ENCODE measurements at places on chromosomes 6 and 20. TPM values are rescaled to one million over a fixed set of nuclear protein-coding genes. Genes with fewer than 3 reads are reported as not detected.
A peak's percentile ranks its signal among the peaks of the same experiment; 100 is the strongest.

DNA sequence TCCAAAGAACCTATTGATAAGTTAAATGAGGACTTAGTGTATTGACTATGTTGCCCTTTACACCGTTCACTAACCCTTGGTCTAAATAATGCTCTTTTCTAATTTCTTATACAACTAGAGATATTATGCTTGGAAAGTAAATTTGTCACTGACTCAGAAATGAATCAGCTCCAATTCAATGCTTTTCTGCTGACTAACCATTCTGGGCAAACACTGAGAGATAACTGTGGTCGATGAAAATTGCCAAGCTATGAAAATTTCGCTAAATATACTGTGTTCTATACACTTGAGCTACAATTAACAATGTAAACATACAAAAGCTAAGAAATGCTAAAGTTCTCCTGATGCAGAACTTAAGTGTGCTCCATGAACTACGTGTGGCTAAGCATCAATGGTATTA lies 23.1 kb upstream of the FBXO9 start:
- DNase-seq = no peak

- no peak for DNase-seq
These were observed 995 bp downstream of the STK4 start for GRCh38 chr20:44967207-44967807.

GRCh38 chr6:164015088-164015484 lies 600.6 kb downstream of the QKI start:
- DNase-seq = no peak

DNA sequence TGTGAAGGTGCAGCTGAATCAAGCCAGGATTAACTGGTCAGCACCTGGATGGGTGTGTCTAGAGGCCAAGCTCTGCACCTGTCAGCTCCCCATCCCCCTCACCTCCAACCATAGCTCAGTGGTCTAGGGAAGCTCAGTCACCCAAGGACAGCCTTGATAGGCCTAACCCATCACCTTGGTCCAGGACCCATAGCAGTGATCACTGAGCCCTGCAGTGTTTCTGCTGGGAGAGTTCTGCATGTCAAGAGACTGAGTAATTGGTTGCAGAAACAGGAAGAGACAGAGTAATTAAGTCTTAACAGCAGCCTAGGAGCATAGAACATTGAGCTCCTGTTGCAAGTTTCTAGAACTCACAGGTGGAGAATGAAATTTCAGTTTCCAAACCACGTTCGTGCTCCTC lies 18.7 kb upstream of the RALGAPB start:
- DNase-seq = no peak

DNA sequence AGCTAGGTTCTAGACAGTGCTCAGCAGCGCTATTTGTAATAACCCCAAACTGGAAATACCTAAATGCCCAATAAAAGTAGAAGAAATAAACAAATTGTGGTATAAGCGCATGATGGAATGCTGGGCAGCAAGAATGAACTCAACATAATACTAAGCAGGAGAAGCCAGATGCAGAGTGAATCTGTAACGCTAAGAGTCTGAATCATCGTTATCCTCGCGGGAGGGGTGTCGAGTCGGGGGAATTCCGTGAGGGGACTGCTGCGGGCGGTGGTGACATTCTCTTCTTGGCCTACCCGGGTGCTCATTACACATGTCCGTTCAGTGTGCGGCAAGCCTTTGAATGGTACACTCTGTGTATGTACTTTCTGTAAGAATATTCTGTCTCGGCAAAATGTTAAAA lies 83.7 kb downstream of the SULF2 start:
- DNase-seq = no peak

DNA sequence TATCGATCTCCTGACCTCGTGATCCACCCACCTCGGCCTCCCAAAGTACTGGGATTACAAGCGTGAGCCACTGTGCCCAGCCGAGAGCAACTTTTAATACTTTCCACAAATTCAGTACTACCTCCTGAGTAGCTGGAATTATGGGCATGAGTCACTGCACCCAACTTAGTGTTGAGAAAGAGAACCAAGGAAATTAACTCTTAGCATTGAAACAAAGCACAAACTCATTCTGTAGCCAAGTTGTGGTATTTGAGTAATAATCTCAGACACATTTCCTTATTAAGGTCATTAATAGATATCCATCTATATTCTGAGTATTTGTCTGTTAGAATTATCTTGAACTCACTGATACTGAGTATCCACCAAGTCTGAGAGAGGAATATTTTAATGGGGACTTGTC lies 14.3 kb upstream of the ELOVL2 start:
- DNase-seq = no peak

DNA sequence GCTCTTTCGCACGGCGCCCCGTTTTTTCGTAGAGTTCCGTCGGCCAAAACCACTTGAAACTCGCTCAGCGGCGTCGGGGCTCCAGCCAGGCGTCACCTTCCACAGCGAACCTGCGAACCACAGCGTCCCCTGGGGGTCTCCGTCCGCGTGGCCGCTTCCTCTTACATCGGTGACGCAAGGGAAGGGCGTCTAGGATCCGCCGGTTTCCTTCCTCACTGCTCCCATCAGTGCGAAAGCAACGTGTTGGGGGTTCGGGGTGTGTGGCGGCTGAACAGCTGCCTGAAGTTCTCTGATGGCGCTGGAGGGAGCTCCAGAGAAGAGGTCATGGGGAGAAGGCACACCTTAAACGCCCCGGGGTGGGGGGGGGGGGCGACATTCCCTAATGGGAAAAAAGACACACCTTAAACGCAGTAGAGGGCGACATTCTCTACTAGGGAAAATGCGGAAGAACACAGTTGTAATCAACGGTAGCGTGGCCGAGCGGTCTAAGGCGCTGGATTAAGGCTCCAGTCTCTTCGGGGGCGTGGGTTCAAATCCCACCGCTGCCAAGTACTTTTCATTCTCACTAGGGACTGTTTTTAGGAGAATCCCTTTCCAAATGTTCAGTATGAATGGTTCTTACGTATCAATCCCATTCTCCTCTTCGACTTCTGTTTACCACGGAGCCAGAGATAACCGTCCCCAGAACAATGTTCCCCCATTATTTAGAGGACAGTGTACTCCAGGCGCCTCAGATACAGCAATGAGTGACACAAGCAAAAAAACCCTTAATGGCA lies 16.4 kb downstream of the ZNF311 start:
- DNase-seq = peak; percentile 63

DNA sequence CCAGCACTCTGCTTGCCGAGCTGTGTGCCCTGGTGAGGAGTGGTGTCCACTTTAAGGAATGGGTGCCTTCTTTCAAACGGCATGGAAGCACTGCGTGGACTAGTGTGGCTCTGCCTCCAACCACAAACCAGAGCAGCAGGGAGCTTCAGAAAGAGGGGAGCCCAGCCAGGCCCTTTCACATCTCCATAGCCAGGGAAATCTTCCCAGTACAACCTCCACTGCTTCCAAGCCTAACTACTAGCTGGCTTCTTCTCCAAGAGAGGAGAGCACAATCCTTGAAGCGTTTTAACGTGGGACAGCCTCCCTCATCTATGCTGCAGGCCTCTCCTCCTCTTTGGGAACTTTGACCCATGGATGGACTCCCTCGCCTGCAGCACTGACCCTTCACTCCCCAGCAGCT lies 26.7 kb downstream of the TNXB start:
- no peak for DNase-seq

- no peak for DNase-seq
These were observed 9.8 kb downstream of the OR12D1 start for GRCh38 chr6:29424575-29424974.

- DNase-seq = peak; percentile 80
These were observed 6.2 kb upstream of the ZNF311 start for GRCh38 chr6:29011276-29011734.

- peak; percentile 41 for DNase-seq
These were observed 1.1 kb upstream of the TMEM74B start for GRCh38 chr20:1185790-1186334.

DNA sequence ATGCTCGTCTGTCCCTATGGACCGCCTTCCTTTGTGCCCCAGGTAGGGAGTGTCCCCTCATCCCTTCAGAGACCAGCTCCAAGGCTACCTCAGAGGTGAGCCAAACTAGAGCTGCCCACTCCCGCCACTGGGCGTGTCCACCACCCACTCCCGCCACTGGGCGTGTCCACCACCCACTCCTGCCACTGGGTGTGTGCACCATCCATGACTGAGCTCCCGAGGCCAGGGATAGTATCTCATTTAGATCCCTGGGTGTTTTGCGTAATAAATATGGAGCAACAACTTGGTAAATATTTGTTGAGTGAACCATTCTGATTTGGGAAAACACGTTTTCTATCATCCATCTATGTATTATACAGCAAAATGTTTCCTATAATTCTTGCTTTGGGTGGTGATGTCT lies 68.8 kb downstream of the ZBTB2 start:
- DNase-seq = no peak

GRCh38 chr6:135243871-135244796 lies 63.0 kb downstream of the MYB start:
- DNase-seq = no peak

DNA sequence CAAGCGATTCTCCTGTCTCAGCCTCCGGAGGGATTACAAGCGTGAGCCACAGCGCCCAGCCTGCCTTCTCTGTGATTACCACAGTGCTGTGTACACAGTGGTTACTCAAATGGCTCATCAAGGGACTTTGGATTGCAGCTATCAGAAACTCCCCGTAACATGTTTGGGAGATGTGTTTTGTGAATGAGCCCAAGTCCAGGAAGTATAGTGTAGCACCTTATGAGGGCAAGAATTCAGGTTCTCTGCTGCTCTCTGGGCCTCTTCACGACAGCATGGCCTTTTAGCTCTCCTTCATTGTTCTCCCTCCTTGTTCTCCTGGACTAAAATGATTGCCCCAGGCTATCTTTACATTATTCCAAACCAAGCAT lies 34.1 kb upstream of the RPL7L1 start:
- DNase-seq = no peak

- no peak for DNase-seq
These were observed 24.0 kb upstream of the CCND3 start for GRCh38 chr6:41965429-41966213.

DNA sequence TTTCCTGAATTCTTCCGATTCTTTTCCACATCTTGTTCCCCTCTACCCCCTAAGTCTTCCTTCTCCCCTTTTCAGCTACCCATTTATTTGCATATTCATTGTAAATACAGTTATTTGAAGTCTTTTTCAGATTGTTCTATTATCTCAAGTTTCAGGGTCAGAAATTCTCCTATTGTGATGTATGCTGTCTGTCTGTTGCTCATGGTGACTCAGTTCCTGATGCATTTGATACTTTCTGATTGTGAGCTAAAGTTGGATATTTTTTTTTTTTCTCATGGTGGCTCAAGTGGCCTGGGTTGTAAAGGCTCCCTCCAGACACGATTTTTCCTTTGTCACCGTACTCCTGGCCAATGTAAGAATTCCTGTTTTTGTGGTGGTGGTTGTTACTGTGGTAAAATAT lies 4.9 kb upstream of the PI16 start:
- no peak for DNase-seq

GRCh38 chr6:5626727-5627426 lies 365.6 kb downstream of the FARS2 start:
- DNase-seq = no peak

GRCh38 chr20:54148947-54149764 lies 24.6 kb downstream of the CYP24A1 start:
- DNase-seq = no peak

DNA sequence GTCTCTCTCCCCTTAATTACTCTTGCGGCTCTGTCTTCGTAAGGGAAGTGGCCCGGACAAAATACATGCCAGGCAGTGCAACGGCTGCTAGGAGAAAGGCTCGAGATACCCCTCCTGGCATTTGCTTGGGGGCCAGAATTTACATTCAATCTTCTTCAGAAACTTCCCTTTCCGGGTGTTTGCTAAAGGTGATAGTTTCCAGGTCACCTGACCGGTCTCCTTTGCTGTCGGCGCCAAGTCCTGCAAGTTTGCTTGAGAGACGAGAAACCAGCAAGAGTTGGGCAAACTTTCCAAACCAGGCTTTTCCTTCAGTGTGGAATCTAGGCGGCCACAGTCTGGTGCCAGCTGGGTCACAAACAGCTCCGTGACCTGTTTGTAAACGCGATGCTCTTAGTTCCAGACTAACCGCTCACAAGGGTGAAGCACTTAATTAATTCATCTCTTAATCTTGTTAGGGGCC lies 563 bp upstream of the SRSF3 start:
- DNase-seq = peak; percentile 64

GRCh38 chr6:149615805-149616204 lies 32.7 kb downstream of the KATNA1 start:
- no peak for DNase-seq

- DNase-seq = no peak
These were observed 348.3 kb downstream of the CDH26 start for GRCh38 chr20:60306551-60306950.

DNA sequence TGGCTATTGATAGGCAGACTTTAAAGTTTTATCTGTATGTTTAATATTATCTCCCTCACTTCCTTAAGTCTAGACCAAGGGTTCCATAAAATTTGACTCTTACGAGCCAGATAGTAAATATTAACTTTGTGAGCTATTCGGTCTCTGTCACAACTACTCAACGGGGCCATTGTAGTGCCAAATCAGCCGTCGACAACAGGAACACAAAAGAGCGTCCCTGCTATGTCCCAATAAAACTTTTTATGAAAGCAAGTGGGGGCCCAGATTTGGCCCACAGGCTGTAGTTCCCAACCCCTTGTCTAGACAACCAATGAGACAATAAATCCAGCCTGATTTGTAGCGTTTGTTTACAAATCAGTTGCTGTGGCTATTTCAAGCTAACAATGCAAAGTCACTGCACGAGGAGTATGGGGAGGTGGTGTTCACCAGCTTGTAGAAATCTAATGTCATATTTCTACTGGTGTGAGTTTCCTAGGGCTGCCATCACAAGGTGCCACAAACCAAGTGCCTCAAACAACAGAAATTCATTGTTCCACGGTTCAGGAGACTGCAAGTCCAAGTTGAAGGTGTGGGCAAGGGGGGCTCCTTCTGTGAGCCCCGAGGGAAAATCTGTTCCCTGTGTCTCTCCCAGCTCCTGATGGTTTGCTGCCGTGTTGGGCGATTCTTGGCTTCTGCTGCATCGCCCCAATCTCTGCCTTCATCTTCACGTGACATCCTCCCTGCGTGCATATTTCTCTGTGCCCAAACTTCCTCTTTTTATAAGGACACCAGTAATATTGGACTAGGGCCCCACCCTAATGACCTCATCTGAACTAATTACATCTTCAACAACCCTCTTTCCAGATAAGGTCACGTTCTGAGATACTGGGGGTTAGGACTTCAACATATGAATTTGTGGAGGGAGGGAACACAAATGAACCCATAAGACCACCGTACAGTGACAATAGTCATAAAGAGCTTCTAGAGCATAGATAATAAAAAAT lies 356.0 kb upstream of the JARID2 start:
- DNase-seq = no peak

The BPIFB1 gene
- polyA plus RNA-seq = not detected

The SLC17A2 gene
- 0.43 TPM for polyA plus RNA-seq

The CALHM4 gene
- 1.5 TPM for polyA plus RNA-seq

The FRS3 gene
- 6.0 TPM for polyA plus RNA-seq

The TMC2 gene
- 0.31 TPM for polyA plus RNA-seq

The PRR18 gene
- polyA plus RNA-seq = 0.30 TPM

The PRSS16 gene
- polyA plus RNA-seq = 0.10 TPM

The CRYBG1 gene
- 27.3 TPM for polyA plus RNA-seq

The OOEP gene
- 0.16 TPM for polyA plus RNA-seq

The MAFB gene
- polyA plus RNA-seq = 143 TPM

The THBD gene
- 3.7 TPM for polyA plus RNA-seq

The FGD2 gene
- polyA plus RNA-seq = 2.1 TPM

Measured in renal pelvis (tissue), 12 donors.